ENCODE measurements at places on chromosomes 12 and 14.
A peak's percentile ranks its signal among the peaks of the same experiment; 100 is the strongest.

DNA sequence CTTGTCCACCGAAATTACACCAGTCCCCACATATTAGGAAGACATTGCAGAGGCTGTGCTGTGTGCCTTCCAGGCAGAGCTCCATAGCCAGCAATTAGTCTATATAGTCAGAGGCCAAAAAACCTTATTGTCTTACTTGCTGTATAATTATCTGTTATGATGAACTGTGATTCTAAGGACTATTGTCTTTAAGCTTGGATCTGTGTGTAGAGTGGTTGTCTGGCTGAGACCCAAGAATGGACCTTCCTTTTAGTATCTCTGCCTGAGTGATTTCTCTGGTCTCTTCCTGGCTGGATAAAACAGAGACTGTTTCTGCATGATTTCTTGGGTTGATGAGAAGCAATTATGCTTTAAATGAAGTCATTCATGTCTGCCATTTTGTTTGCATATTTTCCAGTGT, 465.3 kb downstream of the PRKD1 start:
- no peak for DNase-seq

- DNase-seq: no peak
Observed at GRCh38 chr12:13066459-13066858, 22.3 kb downstream of the FAM234B start.

- no peak for DNase-seq
Observed at GRCh38 chr14:101853455-101854018, 92.0 kb downstream of the PPP2R5C start.

GRCh38 chr14:23209651-23210423, 26.4 kb upstream of the SLC7A8 start:
- no peak for DNase-seq

- DNase-seq: no peak
Observed at GRCh38 chr12:80549298-80549697, 105.3 kb downstream of the PTPRQ start.

DNA sequence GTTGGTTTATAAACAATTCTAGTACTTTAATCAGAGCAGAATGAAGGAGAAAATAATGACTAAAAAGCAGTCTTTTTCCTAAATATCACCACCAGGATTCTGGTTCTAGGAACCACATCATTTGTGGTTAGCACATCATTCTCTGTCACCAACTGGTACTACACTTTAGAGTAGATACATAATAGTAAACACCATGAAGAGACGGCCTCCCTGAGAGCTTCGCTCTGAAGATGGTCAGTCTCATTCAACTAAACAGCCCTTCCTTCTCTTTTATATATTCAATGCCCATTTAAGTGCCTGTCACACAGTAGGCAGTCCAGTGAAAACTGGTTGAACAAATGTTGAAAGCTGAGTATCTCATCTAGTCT, 10.9 kb downstream of the SLC38A2 start:
- DNase-seq: no peak

DNA sequence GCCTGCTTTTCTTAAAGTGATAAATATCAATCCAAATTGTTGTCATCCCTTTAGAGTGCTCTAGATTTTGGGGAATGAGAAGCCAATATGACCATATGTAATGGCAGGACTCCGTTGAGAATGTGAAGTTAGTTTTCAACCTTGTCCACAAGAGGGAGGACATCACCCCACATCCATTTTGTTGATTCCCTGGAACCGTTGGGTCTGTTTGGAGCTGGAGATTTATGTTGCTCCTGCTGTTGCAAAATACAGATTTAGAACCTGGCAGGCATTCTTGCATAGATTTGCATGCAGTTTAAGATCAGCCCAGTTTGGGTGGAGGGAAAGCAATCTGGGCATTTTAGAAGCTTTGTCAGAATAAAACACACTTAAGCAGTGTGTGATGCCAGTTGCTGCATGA, 620.1 kb downstream of the NRXN3 start:
- DNase-seq: no peak

GRCh38 chr12:3275171-3276041, 198.2 kb downstream of the TSPAN9 start:
- peak; percentile 90 for DNase-seq

- DNase-seq: no peak
Observed at GRCh38 chr14:101797856-101798255, 36.3 kb downstream of the PPP2R5C start.

GRCh38 chr14:72404998-72405397, 472.8 kb downstream of the RGS6 start:
- no peak for DNase-seq

- DNase-seq: peak; percentile 42
Observed at GRCh38 chr12:65534238-65534841, 255.9 kb downstream of the MSRB3 start.

GRCh38 chr12:85603556-85603955, 232.7 kb downstream of the RASSF9 start:
- DNase-seq: no peak

DNA sequence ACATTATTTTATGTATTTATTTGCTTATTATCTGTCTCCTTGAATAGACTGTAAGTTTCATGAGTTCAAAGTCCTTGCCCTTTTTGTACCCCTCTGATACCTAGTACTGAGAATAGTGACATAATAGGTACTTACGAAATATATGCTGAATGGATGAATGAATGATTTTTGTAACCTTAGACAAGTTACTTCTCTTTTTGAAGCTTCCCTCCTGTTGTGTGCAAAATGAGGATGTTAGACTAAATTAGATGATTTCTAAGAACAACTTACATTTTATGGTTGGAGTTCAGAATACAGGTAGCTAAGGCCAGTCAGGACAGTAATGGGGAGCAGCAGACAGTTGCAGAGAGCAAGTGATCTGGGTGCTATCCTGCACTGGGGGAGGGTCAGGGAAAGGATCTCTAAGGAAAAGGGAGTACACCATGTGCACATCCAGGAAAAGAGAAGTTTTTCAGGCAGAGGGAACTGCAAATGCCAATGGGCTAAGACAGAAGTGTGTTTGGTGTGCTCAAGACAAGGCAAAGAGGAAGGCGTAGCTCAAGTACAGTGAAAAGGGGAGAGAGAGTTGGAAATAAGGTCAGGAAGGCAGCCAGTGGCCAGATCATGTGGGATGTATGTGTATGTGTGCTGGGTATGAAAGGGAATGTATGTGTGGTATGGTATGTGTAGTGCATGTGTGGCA, 59.4 kb upstream of the AMIGO2 start:
- DNase-seq: no peak

DNA sequence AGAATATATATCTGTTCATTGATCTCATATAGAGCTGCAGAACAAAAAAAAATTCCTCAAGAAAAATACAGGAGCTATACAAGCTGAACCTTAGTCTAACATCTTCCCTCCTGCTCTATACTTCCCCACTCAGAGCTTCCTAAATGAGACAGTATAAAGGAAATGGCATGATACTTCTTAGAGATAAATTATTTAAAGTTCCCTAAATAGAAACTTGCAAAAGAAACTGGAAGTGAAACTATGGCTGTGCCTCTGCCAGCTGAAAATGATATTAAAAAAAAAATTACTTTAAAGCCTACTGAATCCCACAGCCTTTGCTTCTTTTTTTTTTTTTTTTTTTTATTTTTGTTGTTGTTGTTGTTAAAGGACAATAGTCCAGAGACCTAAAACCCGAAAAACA, 11.6 kb upstream of the NEK9 start:
- no peak for DNase-seq

DNA sequence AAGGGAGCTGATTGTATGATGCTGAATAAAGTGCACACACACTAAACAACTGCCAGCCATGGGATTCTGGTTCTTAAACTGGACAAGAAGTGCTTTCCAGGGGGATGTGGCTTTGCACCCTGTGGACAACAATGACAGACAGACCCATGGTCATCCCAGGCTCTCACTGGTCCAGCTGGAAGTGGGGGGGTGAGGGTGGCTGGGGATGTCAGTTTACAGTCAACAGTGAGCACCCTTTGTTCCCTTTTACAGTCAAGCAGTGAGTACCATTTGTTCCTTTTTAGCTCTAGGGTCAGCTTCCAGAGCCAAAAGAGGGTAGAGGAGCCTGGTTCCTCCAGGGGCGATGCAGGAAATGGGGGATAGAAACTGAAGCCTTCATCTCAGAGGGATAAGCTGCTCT, 100.7 kb downstream of the SMOC1 start:
- DNase-seq: no peak

DNA sequence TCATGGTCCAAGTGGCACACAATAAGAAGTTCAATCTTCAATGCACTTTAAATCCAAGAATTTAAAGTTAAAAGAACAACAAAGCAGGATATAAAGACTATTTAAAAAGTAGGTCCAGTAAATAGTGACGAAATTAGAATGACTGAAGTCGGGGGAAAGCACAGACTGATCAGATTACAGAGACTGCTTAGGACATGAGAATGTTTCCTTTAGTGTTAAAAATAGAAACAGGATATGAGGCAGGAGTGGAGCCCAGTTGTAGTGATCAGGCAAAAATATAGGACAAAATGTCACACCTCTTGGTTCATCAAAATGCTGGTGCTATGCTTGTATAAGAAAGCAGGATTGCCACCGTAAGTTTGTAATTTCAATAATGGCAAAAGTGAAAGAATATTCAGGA, 52.2 kb upstream of the CD163 start:
- DNase-seq: no peak

DNA sequence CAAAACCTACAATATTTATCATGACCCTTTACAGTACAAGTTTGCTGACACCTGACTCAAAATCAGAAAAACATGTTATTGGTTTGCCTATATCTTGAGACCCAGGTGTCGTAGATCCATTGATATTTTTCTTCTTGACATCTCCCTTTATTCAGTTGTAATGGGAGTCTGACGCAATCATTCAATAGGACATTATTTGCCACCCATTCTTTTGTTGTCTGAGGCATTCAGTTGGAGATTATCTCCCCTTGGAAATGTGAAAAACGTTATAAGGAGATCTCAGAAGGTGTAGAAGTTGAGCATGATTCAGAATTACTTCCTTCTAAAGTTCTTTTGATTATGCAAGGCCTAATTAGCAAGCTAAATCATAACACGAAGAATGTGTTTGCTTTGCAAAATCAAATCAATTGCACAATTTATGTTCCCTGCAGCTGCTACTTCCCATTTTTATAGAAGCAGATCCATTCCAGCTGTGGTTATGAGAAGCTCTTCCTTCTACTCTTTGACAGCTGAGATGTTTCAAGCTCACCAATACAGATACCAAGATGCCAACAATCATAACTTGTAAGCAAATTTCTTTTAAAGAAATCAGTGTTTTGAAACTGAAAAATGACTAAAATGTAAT, 228.2 kb upstream of the SYT1 start:
- DNase-seq: no peak

- no peak for DNase-seq
Observed at GRCh38 chr14:73662487-73662943, 17.7 kb downstream of the DNAL1 start.

- no peak for DNase-seq
Observed at GRCh38 chr14:32657081-32657480, 281.6 kb upstream of the NPAS3 start.

DNA sequence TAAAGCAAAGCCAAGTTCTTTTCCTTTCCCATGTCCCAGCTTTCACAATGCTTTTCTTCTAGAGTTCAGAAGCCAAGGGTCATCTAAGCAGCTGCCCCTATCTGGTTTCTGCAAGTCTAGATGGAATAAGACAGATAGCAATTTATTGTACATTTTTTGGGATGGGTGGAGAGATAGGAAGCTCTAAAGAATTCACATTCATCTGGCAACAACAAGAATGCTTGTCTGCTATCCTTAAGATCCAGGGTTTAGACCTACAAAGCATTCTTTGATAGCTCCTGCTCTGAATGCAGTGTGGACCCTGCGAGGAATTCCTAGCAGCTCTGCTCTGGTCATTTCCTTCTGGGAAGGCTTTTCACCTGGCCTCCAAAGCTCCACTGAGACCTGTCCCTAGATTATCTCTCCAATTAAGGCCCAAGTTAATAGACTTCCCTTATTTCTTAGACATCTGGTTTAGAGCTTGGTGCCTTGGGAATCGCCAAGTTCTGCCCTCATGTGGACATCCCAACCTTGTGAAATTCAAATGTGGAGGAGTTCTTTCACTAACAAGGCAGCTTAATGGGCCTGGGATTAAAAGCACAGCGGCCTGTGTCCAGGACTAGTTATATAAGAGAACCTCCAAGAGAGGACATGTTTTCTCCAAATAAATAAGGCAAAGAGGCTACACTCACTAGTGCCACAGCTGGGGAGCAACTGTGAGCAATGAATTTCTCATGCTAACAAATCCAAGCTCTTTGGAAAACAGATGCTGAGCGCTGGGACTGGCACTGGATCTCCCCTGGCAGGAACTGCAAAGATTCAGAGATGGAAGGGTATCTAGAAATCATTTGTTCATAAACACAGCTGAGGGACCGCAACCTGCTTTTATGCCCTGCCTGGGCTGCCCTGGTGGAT, 384.5 kb upstream of the DDHD1 start:
- no peak for DNase-seq

DNA sequence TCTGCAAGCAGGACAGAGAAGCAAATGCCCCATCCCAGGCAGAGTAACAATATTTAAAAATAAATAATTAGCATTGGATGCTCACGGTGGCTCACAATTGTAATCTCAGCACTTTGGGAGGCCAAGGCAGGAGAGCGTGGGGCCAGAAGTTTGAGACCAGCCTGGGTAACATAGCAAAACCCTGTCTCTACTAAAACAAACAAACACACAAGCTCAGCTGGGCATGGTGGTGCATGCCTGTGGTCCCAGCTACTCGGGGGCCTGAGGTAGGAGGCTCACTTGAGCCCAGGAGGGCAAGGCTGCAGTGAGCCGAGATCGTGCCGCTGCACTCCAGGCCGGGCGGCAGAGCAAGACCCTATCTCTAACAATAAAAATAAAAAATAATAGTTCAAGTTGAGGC, 74.7 kb upstream of the NCOR2 start:
- no peak for DNase-seq

GRCh38 chr14:21068521-21069387, 1.4 kb upstream of the ARHGEF40 start:
- DNase-seq: peak; percentile 57

DNA sequence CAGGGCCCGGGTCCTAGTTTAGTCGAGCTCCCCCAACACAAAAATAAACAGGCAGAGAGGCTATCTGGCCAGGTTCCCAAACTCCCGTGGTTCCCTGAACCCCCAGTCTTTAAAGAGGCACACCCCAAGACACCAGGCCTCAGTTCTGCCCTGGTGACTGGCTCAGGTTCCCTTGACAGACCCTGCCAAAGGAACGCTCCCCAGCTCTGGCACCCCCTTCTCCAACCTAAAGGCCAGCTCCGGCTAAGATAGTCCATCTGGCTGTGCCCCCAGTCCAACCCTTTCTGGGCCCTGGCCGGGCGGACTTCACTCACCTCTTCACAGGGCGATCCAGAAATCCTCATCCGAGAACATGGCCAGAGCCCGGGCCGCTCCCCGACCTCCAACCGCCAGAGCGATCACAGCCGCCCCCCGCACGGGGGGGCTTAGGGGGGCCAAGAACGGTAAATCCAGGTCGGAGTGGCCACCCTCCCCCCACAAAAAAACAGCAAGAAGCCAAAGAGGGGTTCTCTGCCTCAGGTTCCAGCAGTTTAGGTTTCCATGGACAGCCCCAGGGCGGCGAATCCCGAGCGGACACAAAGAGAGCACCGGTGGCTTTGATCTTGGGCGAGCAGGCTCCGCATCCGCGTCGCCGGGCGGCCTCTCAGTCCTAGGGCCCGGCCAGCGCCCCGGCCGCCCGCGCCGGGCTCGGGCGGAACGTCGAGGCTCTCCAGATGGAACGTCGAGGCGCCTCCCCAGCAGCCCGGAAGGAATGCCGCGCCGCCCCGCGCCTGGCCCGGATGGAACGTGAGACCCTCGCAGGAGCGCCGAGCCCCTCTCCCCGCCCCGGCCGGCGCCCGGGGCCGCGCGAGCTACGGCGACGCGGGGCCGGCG, 1.1 kb downstream of the KMT2D start:
- peak; percentile 73 for DNase-seq
